GM20000 (cell line): ENCODE measurements at places on chromosomes 5 and 9.

DNA sequence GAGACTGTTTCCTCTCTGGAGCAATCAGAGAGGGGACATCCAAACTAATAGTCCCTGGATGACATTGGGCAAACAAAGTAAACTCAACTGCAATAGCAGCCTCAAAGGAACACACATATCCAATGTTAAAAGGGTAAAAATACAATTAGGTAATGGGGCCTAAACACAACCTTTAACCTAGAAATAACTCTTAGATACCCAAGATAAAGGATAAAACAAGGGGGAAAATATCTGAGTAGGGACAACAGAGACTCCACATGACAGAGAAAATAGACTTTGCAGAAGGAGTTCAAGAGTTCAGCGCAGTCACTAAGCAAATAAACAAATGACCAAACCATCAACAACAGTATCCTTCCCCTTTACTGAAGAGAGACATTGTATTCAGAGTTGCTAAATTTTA is 149.3 kb downstream of the FBXO4 start:
- no peak for DNase-seq

- DNase-seq, result no peak
Measured at GRCh38 chr9:83957248-83957513, 22.8 kb downstream of the HNRNPK start.

DNA sequence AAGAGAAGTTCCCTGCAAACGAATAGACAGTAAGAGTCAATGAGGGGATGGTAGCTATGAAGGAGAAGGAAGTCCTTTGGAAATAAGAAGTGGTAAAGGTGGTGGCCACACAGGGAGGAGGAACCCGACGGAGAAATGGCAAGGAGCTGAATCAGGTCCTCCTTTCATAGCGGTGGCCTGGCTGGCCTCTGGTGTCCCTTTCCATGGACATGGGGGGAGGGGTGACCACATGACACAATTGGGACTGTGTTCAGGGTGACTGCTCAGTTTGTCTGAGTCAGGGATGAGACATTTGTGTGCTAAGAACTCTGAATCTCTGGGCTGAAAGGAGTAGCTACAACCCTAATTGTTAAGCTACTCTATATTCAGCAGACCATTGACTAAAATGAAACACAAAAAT is 28.7 kb upstream of the TIMD4 start:
- no peak for DNase-seq

- no peak for DNase-seq
Measured at GRCh38 chr9:130869250-130869649, 27.4 kb downstream of the QRFP start.
